ENCODE measurements at places on chromosomes 12 and 14.
A peak's percentile ranks its signal among the peaks of the same experiment; 100 is the strongest.

- no peak for DNase-seq
Measured at GRCh38 chr14:75092698-75093097, 23.3 kb downstream of the ZC2HC1C start.

- no peak for DNase-seq
Measured at GRCh38 chr12:51374361-51374760, 16.8 kb downstream of the GALNT6 start.

DNA sequence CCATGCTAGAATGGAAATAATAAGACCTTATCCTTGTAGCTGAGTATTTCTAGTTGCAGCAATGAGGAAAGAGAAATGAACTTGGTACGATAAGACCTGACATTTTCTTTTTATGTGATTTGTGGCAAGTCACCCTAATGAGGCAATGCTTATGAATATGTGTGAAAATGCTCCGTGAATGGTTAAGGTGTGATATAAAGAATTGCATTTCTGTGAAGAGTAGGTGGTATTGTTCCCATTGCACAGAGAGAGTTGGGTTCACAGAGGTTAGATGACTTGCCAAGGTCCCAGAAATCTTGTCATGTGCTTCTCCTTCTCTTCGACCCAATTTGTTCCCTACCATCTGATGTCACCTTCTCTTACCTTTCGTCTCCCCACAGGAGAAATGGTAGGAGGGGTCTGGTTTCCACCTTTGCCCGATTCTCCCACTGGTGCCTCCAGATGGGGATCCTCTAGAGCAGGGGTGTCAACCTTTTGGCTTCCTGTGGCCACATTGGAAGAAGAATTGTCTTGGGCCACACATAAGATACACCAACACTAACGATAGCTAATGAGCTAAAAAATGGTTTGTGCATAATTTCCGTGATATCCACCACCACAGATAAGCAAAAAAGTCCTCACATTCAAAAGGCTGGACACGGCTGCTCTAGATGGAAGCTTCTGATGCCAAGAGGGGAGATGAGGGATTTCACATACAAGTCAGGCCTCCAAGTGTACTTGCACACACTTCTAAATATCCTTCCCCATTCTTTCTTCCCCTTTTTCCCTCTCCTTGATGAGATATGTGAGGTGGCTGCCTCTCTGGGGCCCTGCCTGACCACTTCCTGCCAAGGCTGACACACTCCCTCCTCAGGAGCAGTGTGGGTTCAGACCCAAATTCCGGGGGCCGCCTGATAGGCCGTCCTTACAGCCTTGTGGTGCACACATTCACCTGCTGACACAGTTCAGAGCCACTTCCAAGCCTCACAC, 96.1 kb downstream of the PLXNC1 start:
- peak; percentile 52 for DNase-seq

DNA sequence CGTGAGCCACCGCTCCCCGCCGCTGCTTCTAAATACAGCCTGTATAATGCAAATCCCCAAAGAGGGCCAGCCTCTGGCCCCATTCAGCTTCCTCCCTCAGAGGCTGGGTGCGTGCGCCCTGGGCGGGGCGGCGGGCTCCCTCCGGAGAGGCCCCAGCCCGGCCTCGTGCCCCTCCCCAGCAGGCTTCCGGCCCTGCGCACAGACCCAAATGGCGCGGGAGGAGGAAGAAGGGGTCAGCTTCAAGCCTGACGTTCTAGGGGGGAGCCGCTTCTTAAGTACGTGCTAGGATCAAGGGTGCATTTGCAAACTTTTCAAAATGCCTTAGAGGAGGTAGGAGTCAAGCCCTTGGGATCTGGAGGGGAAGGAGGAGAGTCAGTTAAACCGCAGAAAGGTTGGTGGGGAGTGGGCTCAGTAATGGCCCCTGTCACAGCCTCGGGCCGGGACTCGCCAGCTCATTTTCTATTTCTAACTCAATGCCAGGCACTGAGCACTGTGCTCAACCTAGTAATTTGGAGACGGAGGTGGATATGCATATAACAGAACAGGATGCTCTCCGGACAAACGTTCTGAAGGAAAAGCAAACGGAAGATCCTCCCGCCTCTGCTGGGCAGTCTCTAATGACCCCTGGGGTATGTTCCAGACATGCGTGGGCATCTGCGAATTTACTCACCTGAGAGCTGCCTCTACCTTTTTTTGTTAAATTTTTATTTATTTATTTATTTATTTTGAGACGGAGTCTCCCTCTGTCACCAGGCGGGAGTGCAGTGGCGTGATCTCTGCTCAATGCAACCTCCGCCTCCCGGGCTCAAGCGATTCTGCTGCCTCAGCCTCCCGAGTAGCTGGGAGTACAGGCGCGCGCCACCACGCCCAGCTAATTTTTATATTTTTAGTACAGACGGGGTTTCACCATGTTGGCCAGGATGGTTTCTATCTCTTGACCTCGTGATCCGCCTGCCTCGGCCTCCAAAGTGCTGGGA, 32.3 kb downstream of the NINJ2 start:
- DNase-seq = peak; percentile 66

DNA sequence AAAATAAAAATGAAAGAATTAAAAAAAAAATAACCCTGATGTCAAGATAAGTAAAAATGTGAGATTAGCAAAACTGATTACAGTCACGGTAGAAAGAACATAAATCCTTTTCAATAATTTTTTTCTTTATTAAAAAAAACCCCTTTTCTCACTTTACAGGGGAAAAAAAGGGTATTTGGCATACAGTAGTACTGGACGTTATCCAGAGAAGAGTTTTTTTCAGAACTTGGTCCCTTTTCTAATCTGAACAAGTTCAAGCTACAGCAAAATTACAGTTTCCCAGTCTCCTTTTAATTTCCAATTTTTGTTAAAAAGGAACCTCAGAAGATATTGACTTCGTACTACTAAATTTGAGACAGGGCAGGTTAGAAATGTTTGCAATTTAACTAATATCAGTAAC, 134.7 kb upstream of the DCN start:
- no peak for DNase-seq

DNA sequence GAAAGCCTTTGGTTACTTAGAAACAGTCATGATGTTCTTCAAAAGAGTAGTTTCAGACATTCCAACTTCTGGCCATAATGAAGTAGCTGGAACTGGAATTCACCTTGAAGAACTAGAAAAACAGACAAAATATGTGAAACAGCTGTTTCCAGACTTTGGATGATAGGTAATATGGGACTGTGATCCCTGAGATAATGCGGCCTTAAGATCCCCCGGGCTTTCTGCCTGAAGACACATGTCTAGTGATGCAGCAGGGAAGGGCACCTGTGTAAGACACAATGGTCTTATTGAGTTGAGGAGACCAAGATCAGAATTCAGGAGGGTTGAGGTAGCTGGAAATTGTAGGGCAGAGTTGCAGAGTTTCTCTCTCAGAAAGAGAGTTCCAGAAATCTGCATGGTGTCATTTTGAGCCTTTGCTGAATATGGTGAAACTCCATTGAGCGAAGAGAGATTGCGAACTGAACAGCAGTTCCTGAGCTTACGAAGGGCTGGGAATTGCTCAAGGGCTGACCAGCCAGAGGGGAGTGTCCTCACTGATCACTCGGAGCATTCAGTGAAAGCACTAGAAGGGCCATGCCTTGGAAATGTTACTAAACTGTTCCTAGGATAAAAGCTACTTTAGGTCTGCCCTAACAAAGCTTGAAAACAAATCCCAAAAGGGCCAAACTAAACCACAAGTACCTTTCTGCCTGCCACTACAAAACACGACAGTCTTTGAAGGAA, 41.7 kb upstream of the FRS2 start:
- no peak for DNase-seq

DNA sequence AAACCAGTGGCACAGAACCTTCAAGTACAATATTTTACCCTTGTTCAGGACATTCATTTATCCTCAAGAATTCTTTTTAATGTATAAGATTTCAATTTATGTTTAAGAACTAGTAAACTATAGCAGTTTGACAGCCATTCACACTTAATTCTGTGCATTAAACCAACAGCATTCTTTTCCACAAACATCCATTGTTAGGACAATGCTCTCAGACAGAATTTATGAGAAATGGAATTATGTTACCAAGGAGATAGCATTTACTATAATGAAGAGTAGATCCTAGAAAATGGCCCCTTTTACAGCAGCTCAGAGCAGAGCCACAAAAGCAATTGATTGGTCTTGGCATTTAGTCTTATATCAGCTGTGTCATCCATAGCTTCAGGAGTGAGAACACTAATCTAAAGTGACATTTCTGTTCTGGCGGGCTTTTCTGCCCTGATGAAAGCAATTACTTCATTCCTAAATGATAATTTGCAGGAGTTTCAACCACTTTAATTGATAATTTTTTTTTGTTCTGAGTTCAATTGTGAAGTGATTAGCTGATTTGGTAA, 268.9 kb downstream of the NPAS3 start:
- no peak for DNase-seq

GRCh38 chr12:32765906-32766305, 10.2 kb upstream of the YARS2 start:
- DNase-seq = no peak

DNA sequence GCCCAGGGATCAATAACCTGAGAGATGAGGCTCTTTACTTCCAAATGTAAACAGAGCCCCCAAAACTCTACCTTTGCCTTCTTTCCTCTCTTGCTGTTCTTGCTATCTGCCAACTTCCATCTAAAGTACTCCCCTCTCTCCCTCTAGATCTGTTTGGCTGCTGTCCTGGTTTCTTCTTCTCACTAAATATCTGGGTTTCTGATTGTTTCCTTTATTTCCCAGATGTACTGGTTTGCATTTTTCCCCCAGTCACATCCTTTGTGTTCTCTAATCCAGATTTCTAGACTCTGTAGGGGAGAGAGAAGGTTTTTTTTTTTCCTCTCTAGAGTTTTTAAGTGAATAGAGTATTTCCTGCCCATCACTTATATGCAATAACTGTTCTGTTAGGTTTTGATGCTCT, 7.1 kb upstream of the SALL2 start:
- DNase-seq = no peak

DNA sequence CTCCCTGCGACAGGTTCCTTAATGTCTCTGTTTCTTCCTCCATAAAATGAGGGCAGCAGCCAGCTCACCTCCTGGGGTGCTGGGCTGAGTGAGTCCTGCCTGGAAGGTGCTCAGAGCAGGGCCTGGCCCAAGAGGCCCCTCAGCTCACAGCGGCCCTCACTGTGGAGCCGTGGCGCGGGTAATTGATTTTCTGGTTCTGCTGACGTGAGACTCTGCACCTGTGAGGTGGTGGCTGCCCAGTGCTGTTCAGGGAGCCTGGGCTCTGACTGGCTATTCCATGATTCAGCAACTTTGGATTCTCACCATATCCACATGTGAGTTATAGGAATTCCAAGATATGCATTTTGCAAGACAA, 266.6 kb downstream of the ADGRD1 start:
- DNase-seq = no peak

GRCh38 chr12:23944067-23944466, 5.4 kb downstream of the SOX5 start:
- no peak for DNase-seq

- DNase-seq = no peak
Measured at GRCh38 chr14:36513012-36513420, 7.0 kb downstream of the NKX2-1 start.

GRCh38 chr12:126601184-126602170, 1536.2 kb downstream of the AACS start:
- no peak for DNase-seq

- DNase-seq = no peak
Measured at GRCh38 chr12:2560356-2560755, 234.4 kb upstream of the FKBP4 start.

DNA sequence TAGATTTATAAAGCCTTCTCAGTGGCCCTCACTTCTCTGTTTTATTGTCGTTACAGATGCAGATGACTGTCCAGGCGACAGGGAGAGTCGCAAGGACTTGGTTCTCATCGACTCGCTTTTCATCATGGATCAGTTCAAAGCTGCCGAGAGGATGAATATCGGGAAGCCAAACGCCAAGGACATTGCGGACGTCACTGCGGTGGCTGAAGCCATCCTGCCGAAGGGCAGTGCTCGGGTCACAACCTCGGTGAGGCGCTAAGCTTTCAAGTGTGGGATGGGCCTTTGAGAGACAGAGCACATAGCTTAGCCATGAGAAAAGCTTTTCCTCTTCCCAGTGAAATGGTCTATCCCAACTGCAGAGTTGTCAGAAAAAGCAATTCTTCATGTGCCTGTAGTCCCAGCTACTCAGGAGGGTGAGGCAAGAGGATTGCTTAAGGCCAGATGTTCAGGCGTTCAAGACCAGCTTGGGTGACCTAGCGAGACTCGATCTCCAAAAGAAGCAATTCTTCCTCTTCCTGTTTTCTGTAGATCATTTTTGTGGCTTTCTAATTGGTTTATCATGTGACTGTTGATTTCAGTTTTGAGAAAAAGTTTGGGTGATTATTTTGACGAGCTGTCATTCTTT, 56.4 kb downstream of the EP400 start:
- no peak for DNase-seq

DNA sequence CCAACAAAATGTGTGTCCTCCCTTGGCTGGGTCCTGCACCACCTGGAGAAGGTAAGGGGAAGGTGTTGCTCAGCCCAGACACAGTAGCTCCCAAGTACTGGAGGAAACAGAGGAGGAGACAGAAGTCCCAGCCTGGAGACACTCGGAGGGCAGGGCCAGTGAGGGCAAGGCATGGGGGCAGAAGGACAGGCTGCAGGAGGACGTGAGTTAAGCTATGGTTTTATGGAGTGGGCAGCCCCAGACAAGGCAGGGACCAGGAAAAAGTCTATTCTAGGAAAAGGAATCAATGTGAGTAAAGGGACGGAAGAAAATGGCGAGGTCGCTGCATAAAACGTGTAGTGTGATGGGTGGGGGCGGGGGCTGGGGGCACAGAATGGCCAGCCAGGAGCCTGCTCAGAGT, 210.1 kb upstream of the DIO3 start:
- no peak for DNase-seq

- no peak for DNase-seq
Measured at GRCh38 chr12:9701380-9702154, 31.3 kb downstream of the CLECL1 start.

DNA sequence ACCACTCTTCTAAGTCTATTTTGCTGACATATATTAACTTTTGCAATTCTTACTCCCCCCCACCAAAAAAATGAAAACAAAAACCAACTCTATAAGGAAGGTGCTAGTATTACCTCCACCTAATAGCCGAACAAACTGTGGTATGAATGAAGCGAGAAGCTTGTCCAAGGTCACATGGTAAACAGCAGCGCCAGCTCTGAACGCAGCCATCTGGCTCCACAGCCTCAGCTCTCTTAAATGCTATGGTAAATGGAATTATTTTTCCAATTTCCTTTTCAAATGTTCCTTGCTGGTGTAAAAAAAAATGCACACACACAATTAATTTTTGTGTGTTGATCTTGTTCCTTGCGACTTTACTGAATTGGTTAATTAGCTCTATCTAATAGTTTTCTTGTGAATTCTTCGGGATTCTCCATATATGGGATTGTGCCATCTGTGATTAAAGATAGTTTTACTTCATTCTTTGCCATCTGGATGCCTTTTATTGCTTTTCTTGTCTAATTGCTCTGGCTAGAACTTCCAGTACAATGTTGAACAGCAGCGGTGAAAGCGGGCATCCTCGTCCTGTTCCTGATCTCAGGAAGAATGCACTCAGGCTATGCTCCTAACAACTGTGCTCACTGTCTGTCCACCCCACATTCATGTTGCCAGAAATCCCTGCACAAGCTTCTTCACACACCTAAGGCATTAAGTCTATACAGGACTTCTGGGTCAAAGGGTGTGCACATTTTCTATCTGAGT, 10.7 kb upstream of the C12orf76 start:
- DNase-seq = no peak
